Effector memory CD8-positive, alpha-beta T cell (primary cell): ENCODE measurements at places on chromosomes 4 and X.

DNA sequence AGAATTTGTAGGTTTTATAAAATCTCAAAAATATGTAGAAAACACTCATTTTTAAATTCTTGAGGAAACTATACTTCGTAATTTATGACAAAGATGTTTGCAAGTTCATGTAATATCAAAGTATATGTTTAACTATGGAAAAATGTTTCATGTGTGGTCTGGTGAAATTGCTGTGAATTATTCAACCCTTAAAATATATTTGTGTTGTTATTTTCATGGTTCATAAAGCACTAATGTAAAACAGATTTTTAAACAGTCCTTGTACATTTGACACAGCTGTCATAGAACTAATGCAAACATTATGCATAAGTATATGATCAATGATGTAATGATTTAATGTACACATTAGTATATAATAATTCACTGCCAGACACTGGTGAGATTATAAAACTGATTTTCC is 83.1 kb upstream of the ARSJ start:
- DNase-seq = no peak

GRCh38 chr4:69522554-69522953 is 26.8 kb upstream of the UGT2B4 start:
- no peak for DNase-seq

DNA sequence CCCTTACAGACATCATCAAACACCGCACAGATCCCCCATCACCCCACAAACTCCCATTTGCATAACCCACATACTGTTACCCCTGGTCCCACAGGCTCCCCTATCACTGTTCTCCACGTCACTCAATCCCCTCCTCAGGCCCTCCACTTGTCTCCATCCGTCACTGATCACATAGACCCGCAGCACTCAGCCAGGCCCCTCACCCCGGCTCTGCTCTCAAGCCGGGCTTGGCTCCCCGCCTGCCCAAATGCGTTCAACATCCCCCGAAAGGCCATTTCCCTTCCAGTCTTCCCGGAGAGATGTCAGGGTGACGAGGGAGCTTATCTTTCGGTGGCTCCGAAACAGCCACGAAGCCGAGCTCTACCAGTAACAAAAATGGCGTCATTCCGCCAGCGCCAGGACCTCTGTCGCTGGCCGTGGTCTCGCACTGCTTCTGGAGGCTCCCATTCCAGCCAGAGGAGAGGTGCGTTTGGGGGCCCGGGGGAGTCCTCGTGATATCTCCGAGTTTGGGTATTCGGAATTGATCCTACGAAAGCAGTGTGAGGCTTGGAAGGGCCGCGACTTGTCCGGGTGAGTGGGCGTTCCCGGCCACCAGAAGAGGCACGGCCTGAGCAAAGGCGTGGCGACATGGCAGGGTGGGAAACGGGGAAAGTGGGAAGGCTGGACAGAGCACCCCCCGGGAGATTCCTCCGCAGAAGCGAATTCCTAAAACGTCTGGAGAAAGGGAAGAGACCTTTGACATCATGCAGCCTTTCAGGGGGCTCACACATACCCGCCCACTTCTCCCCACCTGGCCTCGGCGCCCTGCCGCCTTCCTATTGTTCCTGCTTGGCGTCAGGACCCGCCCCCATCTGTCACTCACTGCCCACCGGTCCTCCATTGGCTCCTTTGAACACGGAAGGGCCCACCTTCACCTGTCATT is at the start of gene ZNF630:
ZNF630 (minus strand) TSS at position 577 of the 922 bp plus-strand sequence. CDS start 4,754 bp downstream, outside the sequence.
- peak; percentile 21 for DNase-seq

DNA sequence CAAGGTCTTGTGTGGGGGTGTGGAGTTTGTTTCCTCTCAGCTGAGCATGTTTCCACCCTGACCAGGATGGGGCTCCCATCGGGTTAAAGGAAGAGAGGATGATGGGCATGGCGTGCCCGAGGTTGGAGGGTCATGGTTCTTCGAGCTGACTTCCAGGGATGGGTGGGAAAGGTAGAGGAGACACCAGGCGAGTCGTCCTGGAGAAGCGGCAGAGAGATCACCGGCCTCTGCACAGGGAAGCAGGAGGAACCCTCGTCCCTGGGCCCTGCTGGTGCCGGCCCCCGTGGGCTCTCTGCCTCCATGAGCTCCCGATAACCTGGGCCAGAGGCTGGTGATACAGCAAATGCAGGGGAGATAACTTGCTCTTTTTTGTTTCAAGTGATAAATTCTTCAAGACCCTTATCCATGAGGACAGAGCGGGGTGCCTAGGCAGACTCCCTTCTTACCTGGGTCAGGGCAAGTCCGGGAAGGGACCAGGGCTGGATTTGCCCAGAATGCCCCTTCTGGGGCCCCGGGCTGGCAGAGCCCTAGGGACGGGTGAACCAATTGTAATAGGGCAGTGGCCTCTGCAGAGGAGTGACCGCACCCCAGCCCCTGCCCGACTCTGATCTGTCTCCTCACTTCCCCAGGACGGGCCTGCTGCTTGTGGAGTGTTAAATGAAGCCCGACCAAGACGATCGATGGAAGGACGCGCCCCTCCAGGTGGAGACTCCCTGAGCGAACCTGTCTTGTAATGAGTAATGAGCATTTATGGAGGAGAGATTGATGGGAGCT is 63.0 kb downstream of the CPZ start:
- DNase-seq = no peak

GRCh38 chrX:153592966-153593688 is 5.8 kb downstream of the CCNQ start:
- no peak for DNase-seq

GRCh38 chrX:71067089-71067488 is 1.0 kb downstream of the SNX12 start:
- no peak for DNase-seq

DNA sequence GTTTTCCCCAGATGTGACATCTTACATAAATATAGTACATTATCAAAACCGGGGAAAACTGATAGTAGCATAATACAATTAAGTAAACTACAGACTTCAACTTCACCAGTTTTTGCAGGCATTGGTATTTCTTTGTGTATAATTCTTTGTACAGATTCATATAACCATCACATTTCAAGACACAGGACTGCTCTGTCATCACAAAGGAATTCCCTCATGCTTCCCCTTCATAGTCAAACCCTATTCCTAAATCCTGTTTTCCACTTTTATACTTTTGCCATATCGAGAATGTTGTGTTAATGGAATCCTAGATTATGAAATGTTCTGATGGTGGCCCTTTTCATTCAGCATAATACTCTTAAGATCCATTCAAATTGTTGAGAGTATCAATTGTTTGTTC is 36.0 kb downstream of the STIM2 start:
- no peak for DNase-seq

- DNase-seq = no peak
Measured at GRCh38 chrX:48492293-48492910, 16.4 kb upstream of the PORCN start.

DNA sequence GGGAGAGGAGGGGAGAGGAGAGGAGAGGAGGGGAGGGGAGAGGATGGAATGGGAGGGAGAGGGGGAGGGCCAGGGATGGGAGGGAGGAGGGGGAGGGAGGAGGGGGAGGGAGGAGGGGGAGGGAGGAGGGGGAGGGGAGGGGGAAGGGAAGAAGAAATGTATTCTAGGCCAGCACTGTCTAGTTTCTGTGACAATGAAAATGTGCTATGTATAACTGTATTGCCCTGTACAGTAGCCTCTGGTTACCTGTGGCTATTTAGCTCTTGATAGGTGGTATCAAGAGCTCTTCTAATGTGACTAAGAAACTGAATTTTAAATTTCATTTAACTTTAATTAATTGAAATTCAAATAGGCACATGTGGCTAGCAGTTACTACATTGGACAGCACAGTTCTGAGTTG is 143.1 kb downstream of the BTC start:
- no peak for DNase-seq

DNA sequence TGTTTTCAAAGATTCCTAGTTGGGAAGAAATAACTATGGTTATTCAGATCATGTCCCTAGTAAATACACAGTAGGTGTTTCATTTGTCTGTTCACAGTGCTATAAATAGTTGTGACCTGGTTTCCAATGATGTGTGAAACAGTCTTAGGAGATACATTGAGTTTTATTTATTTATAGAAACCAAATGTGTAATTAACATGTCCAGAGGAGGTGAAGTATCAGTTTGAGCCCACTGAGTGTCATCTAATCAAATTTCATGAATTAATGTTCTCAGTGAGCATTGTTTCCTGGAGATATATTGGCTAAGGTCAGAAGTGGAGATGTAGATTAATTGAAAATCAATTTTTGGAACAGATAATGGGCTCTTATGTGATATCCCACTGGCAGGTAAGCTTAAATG is 996.3 kb downstream of the FSTL5 start:
- DNase-seq = no peak

- DNase-seq = no peak
Measured at GRCh38 chrX:6026429-6026828, 202.2 kb downstream of the NLGN4X start.

DNA sequence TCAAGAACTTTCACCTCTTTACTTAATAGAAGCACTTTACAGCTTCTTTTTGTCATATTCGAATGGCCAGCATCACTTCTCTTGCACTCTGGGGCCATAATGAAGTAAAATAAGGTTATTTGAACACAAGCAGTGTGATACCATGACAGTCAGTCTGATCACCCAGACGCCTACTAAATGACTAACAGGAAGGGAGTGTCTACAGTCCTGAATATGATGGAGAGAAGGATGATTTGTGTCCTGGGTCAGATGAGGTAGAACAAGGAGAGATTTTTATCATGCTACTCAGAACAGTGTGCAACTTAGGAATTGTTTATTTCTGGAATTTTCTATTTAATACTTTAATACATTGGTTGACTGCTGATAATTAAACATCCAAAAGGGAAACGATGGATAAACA is 284.2 kb upstream of the F9 start:
- DNase-seq = no peak
